ENCODE measurements at places on chromosomes 6 and 20.

GRCh38 chr20:36919715-36920333, 31.7 kb downstream of the SAMHD1 start:
- DNase-seq, result peak; percentile 48

DNA sequence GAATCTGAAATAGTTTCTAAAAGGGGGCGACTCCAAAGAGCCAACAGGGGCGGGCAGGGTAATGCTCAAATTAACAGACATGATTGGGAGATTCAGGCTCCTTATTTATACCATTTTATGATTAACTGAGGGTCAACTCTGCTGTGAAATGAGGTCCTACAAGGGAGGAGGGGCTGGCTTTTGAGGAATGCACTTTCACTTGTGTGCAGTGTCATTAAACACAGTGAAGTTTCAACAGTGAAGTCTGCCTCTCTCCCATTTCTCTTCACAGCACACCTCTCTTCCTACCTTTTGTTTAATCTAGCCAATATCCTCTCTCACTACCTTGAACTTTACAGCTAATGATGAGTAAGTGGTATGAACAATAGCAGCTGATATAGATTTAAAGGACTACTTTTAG, 557.3 kb upstream of the CITED2 start:
- no peak for DNase-seq

- DNase-seq, result no peak
These were observed 49.9 kb downstream of the BMP5 start for GRCh38 chr6:55825402-55826051.

- DNase-seq, result no peak
These were observed 235.4 kb downstream of the CDH4 start for GRCh38 chr20:61487346-61487996.

All from NCI-H1694 treated with DMSO at 0.1 percent for 48 hours (cell line).